Renal pelvis (tissue), 12 donors: ENCODE measurements at places on chromosomes 3 and 15. TPM values are rescaled to one million over a fixed set of nuclear protein-coding genes. Genes with fewer than 3 reads are reported as not detected.
A peak's percentile ranks its signal among the peaks of the same experiment; 100 is the strongest.

GRCh38 chr15:99021027-99021627 is 13.5 kb upstream of the PGPEP1L start:
- DNase-seq: no peak

DNA sequence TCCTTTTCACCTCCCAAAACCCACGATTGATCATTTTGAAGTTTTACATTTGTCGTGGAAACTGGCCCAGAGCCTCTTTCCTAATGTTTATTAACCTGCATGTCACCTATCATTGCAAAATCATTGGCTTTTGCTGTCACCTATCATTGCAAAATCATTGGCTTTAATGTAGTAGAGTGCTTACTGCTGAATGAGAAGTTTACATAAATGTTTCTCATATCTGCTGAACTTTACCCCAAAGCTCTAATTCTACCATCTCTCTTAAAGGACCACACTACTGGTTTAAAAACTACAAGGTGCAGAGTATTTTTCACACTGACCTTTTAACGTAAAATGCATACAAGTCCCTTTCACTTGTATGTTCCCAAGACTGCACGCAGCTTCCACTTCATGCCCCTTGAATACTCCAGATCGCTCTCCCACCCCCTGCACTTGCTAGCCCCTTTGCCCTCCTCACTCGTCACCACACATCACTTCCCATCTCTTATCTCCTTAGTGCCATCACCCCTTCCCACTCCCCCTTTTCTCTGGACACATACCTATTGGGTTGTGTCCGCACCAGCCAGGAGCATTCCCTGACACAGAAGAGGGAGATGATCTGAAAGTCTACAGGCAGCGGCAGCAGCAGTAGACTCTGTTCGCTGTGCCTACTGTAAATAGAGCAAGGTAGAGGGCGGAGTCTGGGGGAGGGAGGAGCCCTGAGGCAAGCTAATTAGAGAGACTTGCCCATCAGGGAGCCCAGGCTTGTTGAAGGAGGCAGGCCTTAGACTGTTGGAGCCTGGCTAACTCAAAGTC is 30.2 kb upstream of the ATOSA start:
- DNase-seq: no peak

- no peak for DNase-seq
Measured at GRCh38 chr15:58167095-58167691, 29.0 kb downstream of the AQP9 start.

DNA sequence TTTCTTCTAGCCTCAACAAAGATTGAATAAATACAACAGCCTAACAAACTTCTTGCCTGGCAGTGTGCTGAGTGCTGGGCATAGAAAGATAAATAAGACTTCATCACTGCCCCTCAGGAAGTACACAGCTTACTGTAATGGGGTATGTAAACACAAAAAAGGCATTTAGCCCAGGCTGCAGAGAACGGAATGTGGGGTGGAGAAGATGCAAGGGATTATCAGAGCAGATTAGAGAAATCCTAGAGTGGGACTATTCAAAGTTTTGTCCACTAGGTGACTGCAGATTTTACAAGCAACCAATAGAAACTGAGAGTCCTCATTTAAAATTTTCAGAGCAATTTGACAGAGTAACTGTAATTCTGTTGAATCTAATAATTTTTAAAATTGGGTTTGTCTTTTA is 35.4 kb upstream of the TSC22D2 start:
- DNase-seq: no peak

NKTR gene
- 188 TPM for polyA plus RNA-seq

DNA sequence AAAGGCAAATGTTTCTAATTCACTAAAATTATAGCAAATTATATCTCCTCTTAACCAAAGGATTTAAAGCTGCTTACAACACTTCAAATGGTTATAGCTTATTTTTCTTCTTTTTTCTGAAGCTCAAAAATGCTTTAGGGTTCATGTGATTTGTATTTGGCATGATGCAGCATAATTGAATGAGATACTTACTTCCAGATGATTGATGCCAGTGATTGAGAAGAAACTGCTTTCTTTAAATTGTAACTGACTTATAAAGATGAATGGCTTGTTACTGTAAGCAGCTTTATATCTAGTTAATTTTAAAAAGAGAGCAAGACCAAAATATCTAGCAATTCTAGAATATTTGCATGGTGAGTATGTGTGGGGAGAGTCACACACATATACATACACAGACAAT is 270.7 kb upstream of the THRB start:
- no peak for DNase-seq

- peak; percentile 4 for DNase-seq
Measured at GRCh38 chr15:91231703-91232102, 131.6 kb downstream of the SV2B start.
